Activated CD4-positive, alpha-beta T cell treated with anti-CD3 and anti-CD28 coated beads, Interleukin-2, Interleukin-6, amounts not matched to agents 100 ng/mL and 50 ng/mL, durations not matched to agents 16 hours and 8 hours (primary cell): ENCODE measurements at places on chromosomes 2 and 18.

DNA sequence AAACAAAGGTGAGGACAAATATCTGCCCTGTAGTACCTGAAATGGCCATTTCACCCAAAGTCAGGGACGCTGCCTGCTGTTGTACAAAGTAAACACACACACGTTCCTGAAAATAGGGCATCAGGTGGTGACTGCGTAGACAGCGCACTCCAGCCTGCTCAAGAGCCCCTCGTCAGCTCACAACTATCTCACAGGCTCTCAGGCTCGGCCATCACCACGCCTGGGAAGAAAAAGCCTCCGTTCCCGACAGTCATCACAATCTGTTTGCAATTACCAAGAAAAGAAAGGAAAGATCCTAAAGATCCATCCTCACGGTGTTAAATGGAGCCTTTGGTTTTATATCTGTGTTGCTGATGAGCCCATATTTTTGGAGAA, 230.2 kb downstream of the ZNF516 start:
- DNase-seq, result no peak

GRCh38 chr2:105584435-105585010, 160.2 kb upstream of the NCK2 start:
- no peak for DNase-seq

- no peak for DNase-seq
These were observed 62.3 kb upstream of the FSIP2 start for GRCh38 chr2:185676316-185676715.

DNA sequence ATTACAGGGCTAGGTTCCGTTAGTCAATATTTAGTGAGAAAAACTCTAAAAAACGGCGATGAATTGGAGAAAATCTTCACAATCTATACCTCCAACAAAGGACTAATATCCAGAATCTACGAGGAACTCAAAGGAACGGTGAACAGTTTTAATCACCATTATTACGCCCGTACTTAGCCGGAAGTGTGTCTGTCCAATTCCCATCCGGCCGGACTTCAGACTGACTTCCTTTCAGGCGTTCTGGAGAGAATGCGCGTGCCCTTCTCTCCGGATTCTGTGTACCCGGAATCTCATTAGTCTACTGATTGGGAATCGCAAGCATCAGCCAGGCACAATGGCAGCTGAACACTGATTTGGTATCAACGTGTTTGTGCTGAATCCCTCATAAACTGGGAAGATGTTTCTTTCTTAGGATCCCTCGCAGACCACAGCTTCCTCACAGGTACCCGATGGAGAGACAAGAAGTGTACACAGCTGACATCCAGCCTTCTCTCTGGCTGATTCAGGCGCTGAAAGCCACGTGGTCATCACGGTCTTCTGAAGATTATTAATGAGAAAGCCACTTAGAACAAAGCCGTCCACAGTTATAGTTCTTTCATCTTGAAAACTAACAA, 239.9 kb downstream of the ZNF516 start:
- no peak for DNase-seq

DNA sequence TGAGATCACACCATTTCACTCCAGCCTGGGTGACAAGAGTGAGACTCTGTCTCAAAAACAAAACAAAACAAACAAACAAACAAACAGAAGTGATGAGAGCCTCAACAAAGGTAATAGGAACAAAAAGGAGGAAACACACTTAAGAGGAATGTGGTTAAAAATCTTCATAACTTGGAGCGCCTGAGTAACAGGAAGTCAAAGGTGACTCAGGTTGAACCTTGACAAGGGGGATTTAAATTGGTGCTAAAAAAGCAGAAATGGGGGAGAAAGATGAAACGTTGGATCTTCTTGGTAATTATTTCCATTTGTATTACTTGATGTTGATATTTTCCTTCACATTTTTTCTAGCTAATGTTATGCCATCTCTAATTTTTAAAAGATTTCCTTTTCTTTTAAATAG, 318.5 kb upstream of the TCF4 start:
- DNase-seq, result no peak

DNA sequence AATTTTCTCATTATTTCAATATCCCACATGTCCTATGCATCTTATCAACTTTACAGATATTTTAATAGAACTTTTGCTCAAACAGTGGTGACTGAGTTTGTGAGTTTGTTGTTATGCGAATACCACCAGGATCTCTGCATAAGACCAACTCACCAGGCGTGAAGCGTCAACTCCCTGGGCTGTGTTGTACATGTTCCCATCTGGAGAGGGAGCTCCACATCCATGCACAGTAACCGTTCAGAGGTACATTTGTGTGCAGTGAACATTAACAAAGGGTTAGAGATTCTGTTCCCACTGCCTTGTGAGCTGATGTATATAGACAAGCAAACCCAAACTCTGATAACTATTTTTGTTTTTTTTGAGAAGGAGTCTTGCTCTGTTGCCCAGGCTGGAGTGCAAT, 188.7 kb downstream of the MYT1L start:
- no peak for DNase-seq

DNA sequence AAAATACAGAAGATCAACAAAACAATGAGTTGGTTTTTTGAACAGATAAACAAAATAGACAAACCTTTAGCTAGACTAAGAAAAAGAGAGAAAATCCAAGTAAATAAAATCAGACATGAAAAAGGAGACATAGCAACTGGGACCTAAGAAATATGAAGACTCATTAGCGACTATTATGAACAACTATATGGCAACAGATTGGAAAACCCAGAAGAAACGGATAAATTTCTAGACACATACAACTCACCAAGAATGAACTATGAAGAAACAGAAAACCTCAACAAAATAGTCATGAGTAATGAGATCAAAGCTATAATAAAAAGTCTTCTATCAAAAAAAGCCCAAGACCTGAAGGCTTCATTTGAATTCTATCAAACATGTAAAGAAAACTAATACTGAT, 59.3 kb downstream of the EPB41L3 start:
- no peak for DNase-seq

GRCh38 chr2:71773218-71773617, 319.9 kb downstream of the DYSF start:
- no peak for DNase-seq

DNA sequence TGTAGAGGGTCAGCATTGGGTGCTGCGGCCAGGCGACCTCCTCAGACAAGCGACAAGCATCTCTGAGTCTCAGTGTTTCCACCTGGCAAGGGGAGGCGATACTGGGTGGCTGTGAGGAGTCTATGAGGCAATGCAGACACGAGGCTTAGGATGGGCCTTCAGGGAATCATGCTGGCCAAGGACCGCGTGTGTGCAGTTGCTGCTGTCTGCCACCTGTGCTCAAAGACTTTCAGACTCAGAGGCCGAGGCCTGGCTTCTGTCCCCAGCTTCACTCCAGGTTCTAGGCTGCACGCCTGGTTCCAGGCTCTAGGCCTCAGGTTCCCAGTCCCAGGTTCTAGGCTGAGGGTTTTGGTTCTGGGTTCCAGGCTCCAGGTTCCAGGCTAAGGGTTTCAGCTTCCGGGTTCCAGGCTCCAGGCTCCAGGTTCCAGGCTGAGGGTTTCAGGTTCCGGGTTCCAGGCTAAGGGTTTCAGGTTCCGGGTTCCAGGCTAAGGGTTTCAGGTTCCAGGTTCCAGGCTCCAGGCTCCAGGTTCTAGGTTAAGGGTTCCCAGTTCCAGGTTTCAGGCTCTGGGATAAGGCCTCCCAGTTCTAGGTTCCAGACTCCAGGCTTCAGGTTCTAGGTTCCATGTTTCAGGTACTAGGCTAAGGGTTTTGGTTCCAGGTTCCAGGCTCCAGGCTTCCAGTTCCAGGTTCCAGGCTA, 14.8 kb downstream of the LRRFIP1 start:
- DNase-seq, result no peak

DNA sequence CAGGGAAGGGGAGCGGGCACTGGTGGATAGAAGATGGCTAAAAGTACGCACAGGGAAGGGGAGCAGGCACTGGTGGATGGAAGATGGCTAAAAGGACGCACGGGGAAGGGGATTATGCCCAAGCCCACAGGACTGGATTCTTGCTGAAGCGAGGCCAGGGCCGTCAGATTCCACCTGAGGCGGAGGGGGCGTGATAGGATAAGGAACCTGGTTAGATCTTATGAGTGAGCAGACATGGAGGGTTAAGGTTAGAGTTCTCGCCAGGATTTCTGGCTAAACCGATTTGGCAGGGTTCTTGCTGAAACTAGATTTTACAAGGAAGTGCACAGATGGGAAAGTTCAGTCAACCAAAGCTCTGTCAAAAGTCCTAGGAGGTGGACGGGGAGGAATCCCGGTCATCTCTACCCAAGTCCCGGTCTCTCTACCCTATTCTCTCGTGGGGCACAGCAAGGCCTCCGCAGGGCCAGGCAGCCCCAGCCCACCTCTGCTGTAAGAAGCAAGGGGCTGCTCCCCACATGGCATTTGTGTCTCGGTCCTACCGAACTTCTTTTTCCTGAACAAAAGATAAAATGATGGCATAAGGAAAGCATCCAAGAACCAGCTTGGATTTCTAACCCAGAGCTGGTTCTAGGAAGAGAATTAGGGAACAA, 140.8 kb downstream of the PTGR3 start:
- no peak for DNase-seq

- no peak for DNase-seq
These were observed 93.8 kb downstream of the USP34 start for GRCh38 chr2:61377046-61377445.

GRCh38 chr2:167579826-167580225, 667.6 kb downstream of the STK39 start:
- no peak for DNase-seq

DNA sequence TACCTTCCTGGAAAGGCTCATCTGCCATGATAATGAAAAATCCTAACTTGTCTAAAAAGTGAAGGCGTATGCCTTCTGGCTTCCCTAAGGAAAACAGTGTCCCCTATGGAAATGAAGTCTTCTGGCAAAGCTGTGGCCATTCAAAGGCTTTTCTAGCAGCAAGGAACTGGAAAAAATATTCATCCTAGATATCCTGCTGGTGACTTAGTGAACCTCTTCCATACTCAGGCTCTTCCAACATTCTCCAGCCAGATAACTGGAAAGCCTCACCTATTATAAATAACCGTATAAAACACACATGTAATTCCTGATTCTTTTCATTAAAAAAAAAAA, 84.7 kb downstream of the RBMS1 start:
- no peak for DNase-seq

- peak; percentile 25 for DNase-seq
These were observed 22.8 kb downstream of the ZSCAN30 start for GRCh38 chr18:35267161-35267651.

DNA sequence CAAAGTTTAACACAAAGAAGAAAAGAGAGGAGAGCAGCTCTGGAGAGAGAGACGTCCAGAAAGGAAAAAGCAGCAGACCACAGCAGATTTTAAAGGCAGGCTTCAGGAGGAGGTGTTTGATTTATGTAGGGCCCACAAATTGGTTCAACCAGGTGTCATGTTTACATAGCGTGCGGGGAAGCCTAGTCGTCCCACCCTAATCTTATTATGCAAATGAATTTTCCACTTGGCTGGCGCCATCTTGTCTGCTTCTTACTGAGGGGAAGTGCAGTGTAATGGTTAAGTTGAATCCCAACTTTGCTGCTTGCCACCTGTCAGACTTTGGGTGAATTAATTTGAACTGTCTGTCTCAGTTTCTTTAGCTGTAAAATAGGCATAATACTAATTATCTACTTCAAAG, 282.4 kb upstream of the CYRIA start:
- no peak for DNase-seq

- DNase-seq, result no peak
These were observed 10.2 kb downstream of the ZNF514 start for GRCh38 chr2:95149397-95149984.

DNA sequence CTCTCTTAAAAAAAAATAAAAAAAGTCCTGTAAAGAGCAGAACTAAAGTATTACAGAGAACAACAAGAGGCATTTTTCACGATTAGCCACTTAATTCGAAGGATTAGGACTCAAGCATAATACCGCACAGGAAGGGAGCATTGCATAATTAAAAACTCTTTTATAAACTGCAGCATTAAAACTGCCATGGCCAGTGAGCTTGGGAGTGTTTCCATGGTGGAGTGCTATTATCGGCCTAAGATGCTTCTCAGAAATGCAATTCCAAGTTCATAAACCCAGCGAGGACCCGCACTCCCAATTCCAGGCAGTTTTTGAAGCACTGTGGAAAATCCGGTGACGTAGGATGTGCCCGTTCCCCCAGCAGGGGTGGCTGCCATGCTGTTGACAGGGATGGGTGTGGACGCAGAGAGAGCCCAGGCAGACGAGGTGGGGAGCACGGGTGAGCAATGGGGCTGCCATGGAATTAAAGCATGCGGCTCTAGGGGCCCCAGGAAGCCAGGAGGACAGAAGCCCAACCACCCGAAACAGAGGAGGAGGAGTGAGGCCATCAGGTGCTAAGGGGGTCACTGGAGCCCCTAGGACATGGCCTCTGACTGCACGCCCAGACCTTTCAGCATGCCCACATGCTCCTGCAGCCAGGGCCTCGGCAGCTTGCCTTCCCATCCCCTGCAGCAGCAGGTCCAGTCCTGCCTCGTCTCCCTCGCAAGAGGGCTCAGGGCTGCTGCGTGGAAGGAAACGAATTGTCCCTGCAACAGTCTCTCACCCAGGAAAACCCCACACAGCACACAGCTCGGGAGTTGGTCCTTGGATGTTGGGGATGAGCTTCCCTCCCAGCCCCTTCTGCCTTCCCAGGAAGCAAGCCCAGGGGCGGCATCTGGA, 233.4 kb downstream of the NDUFA10 start:
- DNase-seq, result no peak

- DNase-seq, result peak; percentile 32
These were observed 868 bp downstream of the HSBP1L1 start for GRCh38 chr18:79965119-79965902.

- DNase-seq, result no peak
These were observed 3.0 kb downstream of the ZNF516 start for GRCh38 chr18:76491776-76492668.

DNA sequence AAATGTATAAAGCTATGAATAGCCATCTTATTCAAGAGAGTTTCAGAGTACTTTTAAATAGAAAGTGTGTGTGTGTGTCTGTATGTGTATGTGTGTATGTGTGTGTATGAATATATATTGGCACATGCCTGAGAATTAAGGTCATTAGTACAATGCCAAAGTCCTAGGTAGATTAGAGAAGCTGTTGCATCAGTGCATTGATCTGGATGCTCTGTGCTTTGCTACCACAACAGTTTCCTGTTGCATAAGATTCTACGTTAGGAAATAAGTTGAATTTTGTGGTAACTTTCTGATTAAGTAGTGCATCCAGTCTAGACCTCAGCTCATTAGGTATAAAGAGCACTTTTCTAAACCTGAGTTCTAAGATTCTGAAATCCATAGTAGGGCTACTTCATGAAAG, 1102.8 kb upstream of the KLHL29 start:
- DNase-seq, result no peak

- DNase-seq, result no peak
These were observed 106.5 kb upstream of the MAP3K20 start for GRCh38 chr2:172969166-172969565.

DNA sequence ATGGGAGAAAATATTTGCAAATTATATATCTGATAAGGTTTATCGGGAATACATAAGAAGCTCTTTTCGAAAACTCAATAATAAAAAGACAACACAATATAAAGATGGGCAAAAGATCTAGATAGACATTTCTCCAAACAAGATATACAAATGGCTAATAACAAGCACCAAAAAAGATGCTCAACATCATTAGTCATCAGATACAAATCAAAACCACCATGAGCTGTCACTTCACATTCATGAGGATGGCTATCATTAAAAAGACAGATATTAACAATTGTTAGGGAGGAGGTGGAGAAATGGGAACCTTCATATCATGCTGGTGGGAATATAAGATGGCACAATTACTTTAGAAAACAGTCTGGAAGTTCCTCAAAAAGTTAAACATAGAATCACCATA, 48.1 kb downstream of the HS1BP3 start:
- DNase-seq, result no peak
